RPMI7951 (cell line): ENCODE measurements at places on chromosomes 12 and 14.

DNA sequence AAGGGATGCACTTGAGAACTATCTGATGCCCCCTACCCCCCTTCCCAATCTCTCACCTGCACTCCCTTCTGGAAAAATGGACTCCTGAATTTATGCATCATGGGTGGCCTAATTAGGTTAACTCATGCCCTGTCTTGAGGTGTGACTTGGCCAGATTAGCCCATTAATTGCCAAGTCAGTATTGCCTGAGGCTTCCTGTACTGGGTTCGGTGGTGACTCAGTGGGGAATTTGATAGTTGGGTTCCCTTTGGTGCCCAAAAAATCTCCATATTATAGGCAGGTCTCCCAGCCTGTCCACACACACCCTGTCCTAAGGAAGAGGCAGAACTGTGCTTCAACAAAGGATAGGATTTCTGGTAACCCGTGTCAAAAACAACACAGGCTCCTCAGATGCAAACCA lies 146.1 kb downstream of the CHST11 start:
- DNase-seq: peak; percentile 66

DNA sequence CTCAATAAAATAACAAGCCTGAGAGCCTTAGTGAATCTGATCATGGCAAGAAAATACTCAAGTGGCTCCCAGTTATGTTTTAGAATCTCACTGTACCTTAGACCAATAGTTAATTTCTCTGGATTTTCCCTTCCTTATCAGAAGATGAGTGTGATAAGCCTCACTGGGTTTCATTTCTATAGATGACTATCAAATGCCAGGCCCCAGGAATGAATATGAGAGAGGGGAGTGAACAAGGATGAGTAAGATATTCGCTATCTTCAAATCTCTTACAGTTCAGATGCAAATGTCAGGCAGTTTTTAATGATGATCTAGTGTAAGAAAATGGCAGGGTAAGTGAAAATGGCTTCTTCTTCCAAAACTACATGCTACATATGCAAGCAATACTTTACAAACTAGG lies 26.1 kb upstream of the OR10P1 start:
- DNase-seq: no peak

GRCh38 chr12:53059434-53060063 lies 9.7 kb downstream of the TNS2 start:
- DNase-seq: no peak

- no peak for DNase-seq
Measured at GRCh38 chr14:22593189-22593588, 4.2 kb upstream of the DAD1 start.

DNA sequence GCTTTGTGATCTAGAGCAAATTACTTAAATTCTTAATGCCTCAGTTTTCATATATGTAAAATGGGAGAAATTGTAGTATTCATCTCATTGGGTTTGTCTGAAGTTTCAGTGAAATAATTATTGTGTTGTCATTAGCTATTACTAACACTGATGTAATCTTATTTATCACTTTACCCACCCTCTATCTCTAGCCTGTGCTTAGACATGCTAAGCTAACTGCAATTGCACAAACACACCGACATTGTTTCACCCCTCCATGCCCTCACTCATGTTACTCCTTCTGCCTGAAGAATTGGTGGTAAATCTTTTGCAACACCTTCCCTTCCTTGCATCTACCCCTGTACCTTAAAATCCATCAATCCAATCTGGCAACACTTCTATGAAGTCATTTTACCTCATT lies 241.6 kb downstream of the BCAT1 start:
- DNase-seq: no peak
